ENCODE measurements at places on chromosomes 3 and 15.

GRCh38 chr3:104750581-104750980, 616.1 kb upstream of the ALCAM start:
- no peak for DNase-seq

- DNase-seq: no peak
These were observed at the start of gene ZNF619 for GRCh38 chr3:40476478-40477470. TSS of gene ZNF619 (plus strand) at chr3:40477122. CDS start at chr3:40477980, 858 bp downstream.

GRCh38 chr3:81161851-81162250, 599.6 kb downstream of the GBE1 start:
- no peak for DNase-seq

DNA sequence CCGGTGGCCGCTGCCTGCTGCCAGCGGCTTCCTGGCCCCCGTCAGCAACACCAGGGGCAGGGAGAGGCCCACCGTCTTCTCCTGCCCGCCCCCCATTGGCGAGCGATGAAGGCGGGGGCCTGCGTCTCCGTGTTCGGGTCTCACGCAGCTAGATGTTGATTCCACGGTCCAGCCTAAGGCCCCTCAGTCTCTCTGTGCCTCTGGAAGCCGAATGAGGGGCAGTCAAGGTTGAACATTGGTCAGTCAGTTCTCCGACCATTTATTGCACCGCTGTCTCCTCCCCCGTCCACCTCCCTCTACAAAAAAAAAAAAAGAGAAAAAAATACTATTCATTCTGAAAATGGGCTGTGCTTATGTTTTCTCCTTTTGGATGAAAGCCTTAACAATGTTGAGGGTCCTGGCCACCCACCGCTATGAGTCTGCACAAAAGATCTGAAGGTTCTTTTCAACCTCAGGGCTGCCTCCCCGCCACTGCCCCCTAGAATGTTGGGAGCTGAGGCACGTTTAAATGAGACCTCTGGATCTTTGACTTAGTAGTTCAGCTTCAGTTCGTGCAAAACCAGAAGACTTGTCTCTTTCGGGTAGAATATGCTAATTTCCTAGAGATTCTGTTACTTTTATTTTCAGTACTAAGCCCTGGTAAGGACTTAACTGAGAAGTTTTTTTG, 736 bp downstream of the IREB2 start:
- no peak for DNase-seq

GRCh38 chr3:184428561-184429175, 48.8 kb downstream of the CHRD start:
- DNase-seq: no peak

GRCh38 chr3:43998836-43999727, 242.6 kb upstream of the TOPAZ1 start:
- DNase-seq: no peak

DNA sequence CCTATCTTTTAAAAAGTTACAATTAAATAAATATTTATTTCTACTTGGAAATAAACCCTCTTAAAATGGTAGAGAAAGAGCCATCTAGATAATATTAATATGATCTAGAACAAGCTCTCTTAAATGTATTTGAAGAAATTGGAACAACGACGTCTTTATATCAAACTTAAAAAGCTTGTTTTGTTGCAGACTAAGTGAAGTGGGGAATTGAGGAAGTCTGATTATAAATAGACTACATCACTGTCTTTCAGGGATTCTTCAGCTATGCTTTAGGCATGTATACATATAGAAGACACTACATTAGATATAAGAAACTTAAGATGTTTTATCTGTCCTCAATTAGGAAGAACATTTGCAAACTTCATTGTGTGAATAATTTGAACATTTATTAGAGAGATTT, 1.8 kb downstream of the BCHE start:
- DNase-seq: no peak

- no peak for DNase-seq
These were observed 88.0 kb downstream of the DHX36 start for GRCh38 chr3:154236331-154236730.

GRCh38 chr3:55235416-55235815, 251.7 kb downstream of the WNT5A start:
- DNase-seq: no peak

- no peak for DNase-seq
These were observed 11.8 kb downstream of the PLCD1 start for GRCh38 chr3:38017445-38018295.

DNA sequence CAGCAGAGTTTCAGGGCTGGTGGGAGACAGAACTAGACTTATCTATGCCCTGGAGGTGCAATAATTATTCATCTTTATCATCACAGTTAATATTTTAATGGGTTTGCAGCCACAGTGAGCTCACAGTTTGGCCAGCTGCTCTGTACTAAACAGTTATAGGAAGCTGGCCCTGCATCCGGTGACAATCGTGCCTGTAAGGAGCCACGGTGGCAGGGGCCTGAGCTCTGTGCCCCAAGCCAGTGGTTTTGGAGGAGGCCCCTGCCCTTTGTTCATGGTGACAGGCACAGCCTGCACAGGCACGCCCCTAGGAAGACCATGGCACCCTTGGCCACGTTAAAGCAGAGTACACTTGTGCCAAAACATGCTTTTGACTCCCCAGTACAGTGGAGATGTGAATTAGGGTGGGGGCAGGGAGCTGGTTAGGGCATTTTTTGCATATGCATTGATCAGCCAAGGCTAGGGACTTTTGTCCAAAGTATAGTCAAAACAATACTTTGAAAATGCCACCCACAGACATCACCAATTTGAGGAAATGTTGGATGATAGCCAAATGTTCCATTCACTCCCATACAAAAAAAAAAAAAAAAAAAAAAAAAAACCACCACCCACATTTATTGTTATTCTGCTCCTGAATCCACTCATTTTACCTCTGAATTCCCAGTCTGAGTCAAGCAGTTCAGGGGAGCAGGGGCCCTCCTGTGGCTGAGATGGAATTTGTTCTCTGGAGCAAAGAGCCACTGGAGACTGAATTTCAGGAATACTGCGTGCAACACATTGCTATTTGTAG, 3.4 kb upstream of the RFTN1 start:
- DNase-seq: no peak

DNA sequence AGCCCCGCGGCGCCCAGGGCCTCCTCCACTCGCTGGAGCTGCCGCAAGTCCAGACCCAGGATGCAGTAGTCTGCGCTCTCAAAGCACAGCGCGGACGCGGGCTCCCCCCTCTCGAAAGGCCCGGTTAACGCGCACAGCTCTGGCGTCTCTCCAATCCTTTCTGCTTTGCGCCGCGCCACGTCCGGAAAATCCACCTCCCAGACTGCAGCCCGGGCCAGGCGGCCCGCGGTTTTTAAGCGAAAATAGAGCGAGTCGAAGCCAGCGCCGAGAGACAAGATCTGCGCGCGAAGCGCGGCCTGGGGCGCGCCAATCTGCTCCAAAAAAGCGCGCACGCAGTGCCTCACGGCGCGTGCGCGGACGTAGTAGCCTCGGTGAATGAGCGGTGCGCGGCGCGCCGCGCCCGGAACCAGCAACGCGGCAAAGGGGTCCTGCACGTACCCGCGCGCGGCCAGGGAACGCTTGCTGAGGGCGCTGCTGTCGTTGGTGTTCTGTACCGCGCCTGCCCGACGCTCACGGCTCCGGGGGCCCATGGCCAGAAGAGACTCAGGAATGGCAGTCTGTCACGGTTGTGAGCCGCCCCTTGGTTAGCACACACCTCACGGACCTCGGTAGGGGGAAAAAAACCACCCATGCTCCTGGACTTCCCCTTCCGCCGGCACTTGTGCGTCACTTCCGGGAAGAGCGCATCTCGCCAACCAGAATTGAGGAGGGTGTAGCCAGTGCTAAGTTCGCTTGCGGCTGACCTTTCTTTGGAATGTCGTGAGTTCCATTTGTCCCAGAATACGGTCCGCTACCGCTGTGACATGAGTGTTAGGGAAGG, at the start of gene LCMT2:
Gene LCMT2, minus strand, starts transcription at position 614 of the 820 bp plus-strand sequence. Its CDS starts 84 bp downstream, at position 530.
- DNase-seq: peak; percentile 70

- peak; percentile 56 for DNase-seq
These were observed 2.0 kb upstream of the SEMA3G start for GRCh38 chr3:52446631-52447511.

- DNase-seq: no peak
These were observed 6.4 kb downstream of the ZDHHC23 start for GRCh38 chr3:113954091-113954685.

DNA sequence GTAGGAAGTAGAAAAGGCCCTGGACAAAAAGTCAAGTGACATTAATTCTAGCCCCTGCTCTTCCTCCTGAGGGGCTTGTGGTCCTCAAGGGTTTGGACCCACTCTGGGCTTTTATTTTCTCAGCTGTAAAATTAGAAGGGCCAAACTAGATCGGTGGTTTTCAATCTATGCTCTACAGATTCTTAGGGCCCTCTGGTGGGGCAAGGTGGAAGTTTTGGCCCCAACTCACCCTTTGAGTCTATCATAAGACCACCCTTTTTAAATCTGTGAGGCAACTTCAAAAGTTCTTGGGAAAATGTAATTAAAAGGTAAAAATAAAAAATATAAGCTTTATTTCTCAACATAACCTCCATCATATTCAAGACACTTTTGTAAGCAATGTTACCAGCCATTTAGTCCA, 25.6 kb upstream of the CFAP161 start:
- DNase-seq: no peak

DNA sequence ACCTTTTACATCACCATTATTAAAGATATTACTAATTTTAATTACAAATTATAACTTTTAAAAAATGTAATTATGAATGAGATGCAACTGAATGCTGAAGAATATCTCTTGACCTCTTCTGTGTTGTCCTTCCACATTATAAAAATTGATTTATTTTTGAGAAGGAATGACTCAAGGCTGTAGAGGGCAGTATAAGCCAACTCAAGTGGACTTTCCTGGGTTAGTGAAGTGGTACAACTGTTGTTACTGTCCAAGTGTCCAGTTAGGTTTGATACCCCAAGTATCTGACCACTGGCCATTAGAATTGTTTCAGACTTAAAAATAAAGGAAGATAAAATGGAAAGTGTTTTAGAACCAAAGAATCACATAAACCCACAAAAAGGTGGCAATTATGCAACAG, 51.9 kb downstream of the BBX start:
- no peak for DNase-seq

GRCh38 chr3:50410608-50411139, 51.4 kb upstream of the TMEM115 start:
- no peak for DNase-seq

GRCh38 chr3:14415501-14415900, 13.1 kb downstream of the SLC6A6 start:
- no peak for DNase-seq

DNA sequence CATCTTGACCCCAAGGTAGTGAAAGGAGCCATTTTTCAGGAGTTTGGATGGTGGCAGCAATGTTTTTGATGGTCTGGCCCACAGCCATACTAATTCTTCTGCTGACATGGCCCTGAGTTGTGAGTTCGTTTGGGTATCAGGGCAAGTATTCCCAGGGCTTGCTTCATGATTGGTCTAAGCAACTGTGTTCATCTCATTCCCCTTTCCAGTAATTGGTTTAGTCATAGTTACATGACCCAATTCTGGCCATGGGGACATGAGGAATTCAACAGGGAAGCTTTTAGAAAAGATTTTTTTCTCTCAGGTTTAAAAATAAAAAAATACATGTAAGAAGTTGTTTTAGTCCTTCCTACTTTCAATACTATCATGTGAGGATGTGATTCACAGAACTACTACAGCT, 150.5 kb upstream of the NPHP3 start:
- no peak for DNase-seq

GRCh38 chr15:32952901-32953532, 235.2 kb downstream of the GREM1 start:
- no peak for DNase-seq

- no peak for DNase-seq
These were observed 105.5 kb downstream of the PLD1 start for GRCh38 chr3:171704814-171705213.

DNA sequence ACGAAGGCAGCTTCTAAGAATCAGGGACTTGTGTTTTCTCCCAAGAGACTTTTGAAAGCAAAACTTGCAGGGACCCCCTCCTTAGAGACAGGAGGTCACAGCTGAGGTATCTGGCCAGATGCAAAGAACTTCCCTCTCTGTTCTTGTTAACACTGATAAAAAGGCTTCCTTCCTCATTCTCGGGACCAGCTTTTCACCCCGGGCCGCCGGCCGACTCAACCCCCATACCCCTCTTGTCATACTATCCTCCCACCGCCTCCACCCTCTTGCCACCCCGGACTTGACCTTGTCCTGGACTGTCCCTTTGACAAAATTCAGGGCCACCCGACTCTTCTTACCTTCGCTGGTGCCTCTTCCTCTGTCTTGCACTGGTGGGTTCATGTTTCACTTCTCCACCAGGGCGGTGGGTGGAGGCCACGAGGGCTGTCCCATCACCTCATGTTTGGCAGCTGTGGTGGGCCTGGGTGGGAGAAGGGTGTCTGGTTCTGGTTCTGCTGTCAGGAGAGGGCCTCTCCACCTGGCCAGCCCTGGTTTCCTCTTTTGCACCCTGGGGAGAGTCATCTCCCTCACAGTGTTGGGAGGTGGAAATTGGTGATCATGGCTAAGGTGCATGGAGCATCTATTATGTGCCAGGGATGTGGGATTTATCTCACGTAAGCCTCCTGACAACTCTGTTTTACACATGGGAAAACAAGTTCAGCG, 32.5 kb downstream of the BHLHE40 start:
- no peak for DNase-seq

- no peak for DNase-seq
These were observed 755.7 kb downstream of the MCTP2 start for GRCh38 chr15:94987085-94987484.

All from stimulated activated CD4-positive, alpha-beta T cell treated with anti-CD3 and anti-CD28 coated beads, Interleukin-1b, Interleukin-23, amount 100 ng/mL, for 1 hour (primary cell).